ENCODE measurements at places on chromosomes 11 and 22. TPM values are rescaled to one million over a fixed set of nuclear protein-coding genes. Genes with fewer than 3 reads are reported as not detected.

The TSPAN18 gene
- 6.1 TPM for total RNA-seq

The KRTAP5-10 gene
- not detected for total RNA-seq

The LAYN gene
- 5.6 TPM for total RNA-seq

The CCDC73 gene
- total RNA-seq = not detected

The UBQLN3 gene
- total RNA-seq = not detected

The C11orf71 gene
- total RNA-seq = 5.3 TPM

- DNase-seq = no peak
These were observed 17.2 kb downstream of the CD6 start for GRCh38 chr11:60988658-60989057.

DNA sequence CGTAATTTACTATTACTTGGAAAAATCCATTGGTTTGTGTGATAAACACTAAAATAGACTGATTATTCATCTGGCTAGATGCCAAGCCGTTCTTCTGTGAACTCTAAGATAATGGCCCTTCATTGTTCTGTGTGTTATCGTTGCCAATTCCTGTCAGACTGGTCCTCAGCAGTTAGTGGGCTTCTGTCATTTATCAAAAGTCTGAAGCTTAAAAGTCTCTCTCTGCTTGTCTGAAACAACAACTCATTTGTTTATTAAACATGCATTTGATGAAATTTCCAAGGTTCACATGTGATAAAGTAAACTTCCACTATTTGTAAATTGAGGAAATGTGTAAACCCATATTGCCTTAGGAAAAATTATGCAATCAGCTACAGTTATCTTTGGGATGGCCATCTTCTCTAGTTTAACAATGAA is 21.1 kb upstream of the RDX start:
- no peak for DNase-seq

- DNase-seq = no peak
These were observed 79.8 kb downstream of the C11orf58 start for GRCh38 chr11:16818284-16818683.

GRCh38 chr11:8726395-8726794 is 43.8 kb downstream of the RPL27A start:
- no peak for DNase-seq

DNA sequence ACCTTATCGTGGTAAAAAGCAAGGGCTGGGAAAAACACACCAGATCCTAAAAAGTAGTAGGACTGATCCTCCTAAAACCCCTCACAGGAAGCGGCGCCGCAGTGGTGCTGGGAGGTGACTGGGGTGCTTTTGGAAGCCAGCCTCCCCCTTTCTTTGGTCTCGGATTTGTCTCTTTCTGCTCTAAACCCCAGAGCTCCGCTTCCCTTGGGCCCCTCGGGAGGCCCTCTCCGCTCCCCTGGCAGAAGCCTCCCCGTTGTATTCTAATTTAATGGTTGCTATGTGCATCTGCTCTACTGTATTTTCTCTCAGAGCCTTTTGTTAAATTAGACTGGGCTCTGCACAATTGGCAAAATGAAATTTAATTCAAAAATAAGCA is 587.7 kb downstream of the OPCML start:
- DNase-seq = no peak
